ENCODE measurements at places on chromosomes 3 and 15.
A peak's percentile ranks its signal among the peaks of the same experiment; 100 is the strongest.

DNA sequence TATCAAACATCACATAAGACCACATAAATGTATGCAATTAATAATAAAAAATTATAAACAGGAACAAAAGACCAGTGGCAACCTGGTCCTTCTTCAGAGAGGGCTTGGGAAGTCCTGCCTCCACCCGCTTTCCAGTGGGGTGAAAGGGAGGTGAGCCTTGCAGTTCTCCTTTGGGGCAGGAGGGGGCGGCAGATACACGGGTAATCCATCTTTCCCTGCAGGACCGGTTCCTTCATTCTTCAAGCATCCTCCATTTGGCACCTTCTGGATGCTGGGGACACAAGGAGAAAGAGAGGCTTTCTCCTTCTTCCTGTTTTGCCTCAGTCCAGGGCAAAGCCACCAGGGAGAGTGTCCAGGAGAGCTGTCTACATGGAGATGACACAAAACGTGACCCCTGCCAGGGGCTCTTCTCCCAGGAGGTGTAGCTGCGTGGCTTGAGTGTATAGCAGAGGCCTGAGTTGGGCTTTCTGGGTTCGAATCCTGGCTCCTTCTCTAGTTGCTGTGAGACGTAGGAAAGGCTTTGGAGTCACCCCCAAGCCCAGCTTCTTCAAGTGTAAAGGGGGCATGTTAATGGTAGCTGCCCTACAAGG lies 23.2 kb downstream of the RPLP1 start:
- peak; percentile 77 for DNase-seq

GRCh38 chr3:197189623-197190022 lies 108.8 kb downstream of the DLG1 start:
- no peak for DNase-seq

DNA sequence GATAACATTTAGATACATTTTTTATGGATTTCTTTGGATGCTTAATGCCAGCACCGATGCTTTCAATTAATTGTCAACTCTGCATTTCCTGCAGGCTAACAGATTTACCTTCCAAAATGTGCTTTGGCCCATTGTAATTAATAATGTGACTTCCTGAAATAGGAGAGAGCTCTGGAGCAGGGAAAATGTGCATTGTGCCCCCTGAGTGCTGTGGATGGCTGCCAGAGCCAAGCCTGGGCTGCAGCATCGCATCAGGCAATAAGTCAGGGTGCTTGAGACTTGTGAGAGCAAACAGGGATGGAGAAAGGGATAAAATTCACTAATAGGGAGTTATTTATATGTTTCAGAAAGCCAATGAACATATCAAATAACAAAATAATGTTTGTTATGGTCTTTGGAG lies 133.8 kb downstream of the MOBP start:
- DNase-seq, result no peak

- DNase-seq, result no peak
Measured at GRCh38 chr3:132293251-132293650, 24.0 kb upstream of the ACP3 start.

GRCh38 chr15:92533298-92533697 lies 122.3 kb downstream of the FAM174B start:
- no peak for DNase-seq

GRCh38 chr15:92429378-92430068 lies 35.8 kb downstream of the ST8SIA2 start:
- DNase-seq, result no peak

DNA sequence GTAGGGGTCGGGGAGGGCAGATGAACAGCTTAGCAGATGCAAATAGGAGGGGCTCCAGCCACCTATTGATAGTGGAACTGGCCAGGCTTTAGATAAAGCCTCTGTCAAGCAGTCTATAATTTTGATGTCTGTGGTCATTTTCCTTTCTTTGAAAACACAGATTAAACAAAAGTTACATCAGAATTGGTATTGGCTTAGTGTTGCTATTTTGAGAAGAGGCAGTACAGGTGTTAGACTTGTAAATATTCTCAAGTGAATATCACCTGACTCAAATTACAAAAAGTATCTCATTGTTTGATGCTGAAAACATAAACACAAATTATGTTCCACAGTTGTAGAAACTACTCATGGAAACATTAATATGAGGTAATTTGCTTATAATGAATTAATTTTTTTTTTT lies 18.1 kb downstream of the GHRL start:
- no peak for DNase-seq

- DNase-seq, result no peak
Measured at GRCh38 chr3:172303941-172304558, 144.2 kb downstream of the GHSR start.

DNA sequence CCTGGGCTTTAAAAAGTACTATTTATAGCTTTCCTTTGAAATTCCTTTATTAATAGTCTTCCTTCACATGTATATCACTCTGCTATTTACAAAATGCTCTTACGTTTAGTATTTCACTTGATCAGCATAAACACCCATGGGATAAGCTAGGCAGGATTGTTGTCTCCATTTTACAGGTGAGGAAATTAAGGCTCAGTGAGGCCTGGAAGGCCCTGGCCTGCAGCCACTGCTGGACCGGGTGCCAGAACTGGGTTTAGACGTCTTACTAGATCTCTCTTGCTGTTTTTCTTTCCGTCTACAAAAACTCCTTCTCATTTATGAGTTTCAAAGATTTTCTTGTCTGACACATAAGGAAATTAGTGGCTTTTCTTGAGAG lies 236.4 kb downstream of the LPP start:
- no peak for DNase-seq
